ENCODE measurements at places on chromosomes 2 and 18.

DNA sequence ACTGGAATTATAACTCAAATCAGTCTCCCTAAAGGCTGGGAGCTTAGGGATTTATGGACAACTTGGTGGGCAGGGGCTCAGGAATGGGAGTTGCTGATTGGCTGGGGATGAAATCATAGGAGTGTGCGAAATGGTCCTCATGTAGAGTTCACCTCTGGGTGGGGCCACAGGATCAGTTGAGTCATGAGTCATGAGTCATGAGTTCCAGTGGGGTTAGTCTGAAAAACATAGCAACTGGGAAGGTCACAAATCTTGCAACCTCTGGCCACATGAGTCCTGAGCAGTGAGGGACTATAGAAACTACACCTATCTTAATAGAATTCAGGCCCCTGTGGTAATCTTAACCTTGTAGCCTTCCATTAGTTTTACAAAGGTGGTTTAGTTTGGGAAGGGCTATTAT, 383.3 kb downstream of the RBM43 start:
- no peak for DNase-seq

- DNase-seq: peak; percentile 21
Measured at GRCh38 chr2:120430957-120431356, 85.0 kb downstream of the INHBB start.

GRCh38 chr18:35424356-35424755, 47.2 kb upstream of the ZNF396 start:
- DNase-seq: no peak

GRCh38 chr2:112623913-112624777, 21.6 kb upstream of the SLC20A1 start:
- DNase-seq: no peak

DNA sequence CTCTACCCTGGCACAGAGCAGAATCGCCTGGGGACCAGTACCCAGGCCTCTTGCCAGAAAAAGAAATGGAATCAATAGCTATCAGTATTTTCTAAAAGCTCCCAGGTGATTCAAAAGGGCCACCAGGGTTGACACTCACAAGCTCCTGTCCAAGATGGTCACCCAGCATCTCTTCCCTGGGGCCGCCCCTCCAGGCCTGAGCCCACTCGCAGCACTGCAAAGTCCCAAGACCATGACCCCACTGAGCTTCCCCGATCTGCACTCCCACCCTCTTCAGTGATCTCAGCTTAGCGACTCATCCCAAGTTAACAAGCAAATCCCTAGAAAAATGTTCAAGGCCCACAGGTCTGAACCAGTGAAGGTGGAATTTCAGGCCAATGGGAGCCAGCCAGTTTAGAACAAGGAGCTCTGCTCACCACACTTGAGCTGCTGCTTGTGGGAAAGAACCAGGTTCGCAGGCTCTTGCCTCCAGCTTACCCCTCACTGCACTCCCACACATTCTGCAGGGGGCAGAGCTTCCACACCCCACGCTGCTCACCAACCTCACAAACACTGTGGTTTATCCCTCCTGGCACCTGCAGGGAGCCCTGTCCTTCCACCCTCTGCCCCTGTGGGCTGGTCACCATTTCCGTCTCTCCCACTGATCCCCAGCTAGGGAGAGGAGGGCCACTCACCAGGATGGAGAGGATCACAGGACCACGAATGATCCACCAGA, 19.8 kb downstream of the TMEM37 start:
- no peak for DNase-seq

GRCh38 chr2:46540496-46541331, 61.3 kb downstream of the TMEM247 start:
- DNase-seq: no peak

DNA sequence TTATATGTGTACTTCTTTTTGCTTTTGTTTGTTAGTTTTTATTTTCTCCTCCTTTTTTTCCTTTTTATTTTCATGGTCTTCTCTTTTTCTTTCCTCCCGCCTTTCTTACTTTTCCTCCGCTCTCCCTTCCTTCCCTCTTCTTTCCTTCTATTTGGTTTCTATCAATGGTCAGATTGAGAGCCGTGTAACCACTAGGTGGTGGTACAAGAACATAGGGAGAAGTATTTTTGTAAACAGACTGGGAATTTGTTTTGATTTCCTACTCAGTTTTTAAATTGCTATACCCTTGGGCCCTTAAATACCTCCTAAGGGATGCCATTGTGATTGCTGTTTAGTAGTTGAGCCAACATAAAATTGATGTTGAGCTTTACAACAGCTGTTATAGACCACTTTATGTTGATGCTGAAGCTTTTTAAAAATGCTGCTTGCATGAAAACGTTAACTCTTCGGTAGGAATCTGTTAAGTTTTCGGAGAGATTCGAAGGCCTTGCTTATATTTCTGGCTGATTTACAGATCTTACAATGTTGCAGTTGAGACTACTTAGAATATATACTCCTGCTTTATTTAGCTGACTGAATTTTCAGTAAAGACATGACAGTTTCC, 124.2 kb downstream of the UBE2E3 start:
- DNase-seq: no peak

DNA sequence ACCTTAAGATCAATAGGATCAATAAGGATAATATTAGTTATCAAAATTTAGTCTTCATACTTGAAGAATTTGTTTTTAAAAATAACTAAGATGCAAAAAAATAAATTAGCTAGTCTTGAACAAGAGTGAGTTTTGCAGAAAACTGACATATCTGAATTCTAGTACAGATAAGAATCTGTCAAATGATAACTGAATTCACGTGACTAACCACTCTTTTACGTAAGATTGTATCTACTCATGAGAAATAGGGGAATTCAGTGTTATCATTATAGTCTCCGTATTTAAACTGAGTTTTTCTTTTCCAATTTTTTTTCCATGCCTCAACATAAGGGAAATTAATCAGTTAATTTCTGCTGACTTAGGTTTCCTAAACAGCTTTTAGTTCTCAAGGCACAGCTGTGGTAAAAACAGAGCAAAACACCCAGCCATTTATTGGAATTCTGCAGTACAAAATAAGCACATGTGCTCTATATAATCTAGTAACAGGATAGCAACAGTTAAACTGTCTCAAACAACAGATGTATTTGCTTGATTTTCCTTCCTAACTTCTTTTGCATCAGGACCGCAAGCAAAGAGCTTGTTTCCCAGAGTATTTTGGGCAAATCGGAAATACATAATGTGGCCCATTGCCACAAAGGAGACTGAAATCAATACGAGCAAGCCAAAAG, 19.1 kb downstream of the SLC40A1 start:
- no peak for DNase-seq

DNA sequence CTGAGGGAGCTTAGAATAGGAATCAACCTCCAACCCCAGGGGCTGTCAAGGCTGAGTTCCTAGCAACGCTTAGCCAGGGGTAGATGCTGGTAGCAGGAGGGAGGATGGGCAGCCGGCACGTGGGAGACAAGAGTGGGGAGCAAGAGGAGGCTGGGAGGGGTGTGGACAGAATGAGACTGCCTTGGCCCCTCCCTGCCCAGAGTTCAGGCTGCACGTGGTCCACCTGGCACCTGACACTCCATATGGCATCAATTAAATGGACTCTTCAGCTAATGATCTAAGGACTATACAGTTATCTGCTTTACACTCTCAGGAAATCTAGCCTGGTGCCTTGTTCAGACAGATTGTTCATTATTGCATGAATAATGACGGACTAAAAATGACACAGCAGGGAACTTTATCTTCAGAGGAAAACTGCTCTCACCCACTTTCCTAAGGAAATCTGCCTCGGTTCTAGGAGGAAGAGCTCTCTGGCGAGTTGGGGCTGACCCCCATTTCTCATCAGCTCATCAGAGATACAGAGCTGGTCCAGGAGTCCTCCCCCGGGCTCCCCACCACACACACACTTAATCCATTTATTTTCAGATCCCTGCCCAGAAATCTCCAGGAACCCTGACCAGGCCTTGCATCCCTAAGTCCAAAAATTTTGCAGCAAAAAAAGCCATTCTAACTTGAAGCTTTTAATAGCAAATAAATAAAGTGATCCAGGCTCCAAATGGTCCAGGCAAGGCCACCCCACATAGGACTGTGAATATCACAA, 102.1 kb upstream of the CDC42EP3 start:
- DNase-seq: no peak

DNA sequence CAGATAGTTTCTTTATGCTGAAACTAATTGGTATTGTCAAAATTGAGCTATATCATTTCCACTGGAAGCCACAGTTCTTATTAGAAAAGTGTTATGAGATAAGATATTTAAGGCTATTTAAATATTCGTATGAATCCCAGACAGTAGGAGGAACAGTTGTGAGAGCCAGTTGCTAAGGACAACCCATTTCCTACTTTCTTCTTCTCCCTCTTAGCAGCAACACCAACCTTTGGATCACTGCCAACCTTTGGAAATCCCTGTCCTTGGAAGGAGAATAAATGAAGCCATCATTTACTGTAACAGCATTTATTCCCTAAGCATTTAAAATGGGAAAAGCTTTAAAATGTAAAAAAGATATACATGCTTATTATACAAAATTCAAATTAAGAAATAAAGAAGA, 85.8 kb downstream of the PLCL1 start:
- DNase-seq: no peak

DNA sequence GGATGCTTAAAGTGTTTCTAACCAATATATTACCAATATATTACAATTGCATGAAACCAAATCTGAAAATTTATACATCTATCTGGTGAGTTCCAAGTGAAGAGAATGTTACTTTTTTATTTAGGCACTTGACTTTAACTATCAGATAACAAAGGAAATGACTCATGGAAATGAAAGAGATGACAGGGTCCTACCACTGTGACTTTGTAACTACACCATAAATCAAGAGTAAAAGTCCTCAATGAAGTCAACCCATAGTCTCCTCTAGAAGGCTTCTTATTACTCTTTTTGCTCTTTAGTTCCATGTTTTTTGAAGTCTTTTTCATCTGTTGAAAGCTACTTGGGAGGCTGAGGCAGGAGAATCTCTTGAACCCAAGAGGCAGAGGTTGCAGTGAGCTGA, 545.0 kb upstream of the PIK3C3 start:
- no peak for DNase-seq

DNA sequence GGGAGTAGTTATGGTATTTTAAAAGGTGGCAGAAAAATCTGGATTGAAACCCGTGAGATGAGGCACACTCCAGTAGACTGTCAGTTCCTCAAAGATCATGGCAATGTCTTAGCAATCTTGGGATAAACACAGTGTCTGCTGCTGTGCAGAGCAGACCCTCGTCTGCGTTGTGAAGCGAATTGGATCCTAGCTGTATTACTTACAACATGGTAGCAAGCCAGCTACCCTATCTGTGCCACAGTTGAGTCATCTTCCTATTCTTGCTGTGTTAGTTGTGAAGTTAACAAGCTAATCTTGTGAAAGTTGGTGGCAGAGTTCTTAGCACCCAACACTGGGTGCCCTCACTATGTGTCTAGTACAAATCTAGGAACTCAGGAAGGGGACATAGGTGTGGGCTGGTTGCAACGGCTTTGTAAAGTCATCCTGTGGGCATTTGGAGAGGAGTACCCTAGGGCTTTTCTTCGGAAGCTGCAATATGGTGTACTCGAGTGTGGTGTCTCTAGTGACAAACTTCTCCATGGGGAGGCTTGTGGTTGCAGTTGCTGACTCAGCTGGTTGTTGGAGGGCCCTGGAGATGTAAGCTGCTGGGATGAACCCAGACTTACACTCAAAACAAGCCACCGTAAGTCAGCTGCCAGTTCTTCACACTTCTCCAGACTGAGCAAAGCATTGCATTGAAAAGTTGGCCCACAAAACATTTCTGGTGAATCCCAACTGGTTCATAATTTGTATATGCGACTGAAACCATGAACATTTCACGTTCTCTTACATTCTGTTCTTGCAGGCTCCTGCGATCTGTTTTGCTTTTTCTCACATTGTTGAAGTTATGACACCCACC, 61.5 kb downstream of the ADCYAP1 start:
- DNase-seq: no peak

DNA sequence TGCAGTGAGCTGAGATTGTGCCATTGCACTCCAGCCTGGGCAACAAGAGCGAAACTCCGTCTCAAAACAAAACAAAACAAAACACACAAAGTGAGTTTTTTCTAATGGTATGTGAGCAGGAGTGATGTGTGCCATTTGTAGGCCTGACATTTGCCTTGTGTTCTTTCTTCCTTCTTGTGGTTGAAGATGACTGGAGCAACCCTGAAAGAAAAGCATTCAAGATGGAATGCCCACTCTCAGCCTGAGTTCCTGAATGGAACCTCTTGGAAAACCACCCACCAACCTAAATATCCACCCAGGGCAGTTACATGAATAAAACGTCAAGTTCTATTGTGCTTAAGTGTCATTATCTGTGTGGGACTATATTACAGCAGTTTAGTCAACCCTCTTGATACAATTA, 26.5 kb downstream of the PGAP1 start:
- DNase-seq: no peak

DNA sequence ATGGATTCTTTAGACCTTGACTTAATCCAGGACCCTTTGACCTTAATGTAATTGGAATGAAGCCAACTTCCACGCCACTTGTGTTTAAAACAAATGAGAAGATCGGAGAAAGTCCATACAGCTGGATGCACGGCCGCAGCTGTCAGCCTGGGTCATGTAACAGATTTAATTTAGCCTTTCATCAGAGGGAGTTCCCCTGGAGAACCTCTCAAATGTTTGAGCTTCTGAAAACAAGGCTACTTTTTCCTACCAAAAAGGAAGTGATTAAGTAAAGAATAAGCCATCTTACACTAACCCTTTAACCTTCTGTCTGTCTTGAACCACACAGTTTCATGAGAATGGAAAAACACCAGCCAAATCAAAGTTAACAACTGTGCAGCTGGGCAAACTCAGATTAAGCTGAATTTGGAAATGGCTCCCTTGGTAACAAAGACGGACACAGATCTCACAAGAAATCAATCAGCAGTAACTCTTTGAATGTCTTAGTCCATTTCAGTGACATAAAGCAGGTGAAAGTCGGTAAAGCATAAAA, 103.6 kb downstream of the DOCK10 start:
- no peak for DNase-seq

DNA sequence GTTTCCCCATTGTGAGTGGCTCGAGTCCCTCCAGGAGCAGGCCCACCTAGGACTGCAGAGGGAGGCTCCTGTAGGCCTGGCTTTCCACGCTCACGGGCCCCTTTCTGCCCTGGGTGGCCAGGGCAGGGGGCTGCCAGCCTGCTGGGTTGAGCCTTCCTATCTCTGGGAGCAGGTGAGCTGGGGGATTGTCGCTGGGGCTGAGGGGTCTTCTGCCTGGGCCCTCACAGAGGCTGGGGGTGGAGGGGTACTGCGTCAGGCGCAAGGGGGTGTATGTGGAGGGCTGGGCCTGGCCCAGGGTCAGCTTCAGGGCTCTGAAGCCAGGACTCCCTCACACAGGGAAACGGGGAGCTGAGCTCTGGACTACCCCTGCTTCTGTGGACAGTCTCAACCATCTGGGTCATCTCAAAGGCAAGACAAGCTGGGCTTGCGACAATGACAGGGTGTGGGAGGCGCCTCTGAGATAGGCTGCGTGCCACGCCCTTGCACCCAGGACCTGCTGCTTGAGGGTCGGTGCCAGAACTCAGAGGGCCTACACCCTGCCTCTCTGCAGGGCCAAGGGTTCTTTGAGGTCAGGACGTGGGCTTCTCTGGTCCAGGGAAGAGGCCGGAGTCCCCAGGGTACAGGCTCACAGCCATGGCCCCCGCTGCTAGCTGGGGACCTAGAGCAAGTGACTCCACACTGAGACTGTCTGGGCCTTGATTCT, 206.1 kb downstream of the TWIST2 start:
- no peak for DNase-seq

- no peak for DNase-seq
Measured at GRCh38 chr2:234521536-234521935, 24.7 kb upstream of the ARL4C start.

Data from H9 (cell line).